HCT116 (cell line): ENCODE measurements at places on chromosomes 7 and 10.

- DNase-seq: no peak
Observed at GRCh38 chr7:44395067-44395466, 69.7 kb upstream of the CAMK2B start.

GRCh38 chr7:129122751-129123509, 21.6 kb upstream of the TSPAN33 start:
- DNase-seq: no peak

GRCh38 chr10:96772196-96772595, 51.9 kb upstream of the PIK3AP1 start:
- no peak for DNase-seq

DNA sequence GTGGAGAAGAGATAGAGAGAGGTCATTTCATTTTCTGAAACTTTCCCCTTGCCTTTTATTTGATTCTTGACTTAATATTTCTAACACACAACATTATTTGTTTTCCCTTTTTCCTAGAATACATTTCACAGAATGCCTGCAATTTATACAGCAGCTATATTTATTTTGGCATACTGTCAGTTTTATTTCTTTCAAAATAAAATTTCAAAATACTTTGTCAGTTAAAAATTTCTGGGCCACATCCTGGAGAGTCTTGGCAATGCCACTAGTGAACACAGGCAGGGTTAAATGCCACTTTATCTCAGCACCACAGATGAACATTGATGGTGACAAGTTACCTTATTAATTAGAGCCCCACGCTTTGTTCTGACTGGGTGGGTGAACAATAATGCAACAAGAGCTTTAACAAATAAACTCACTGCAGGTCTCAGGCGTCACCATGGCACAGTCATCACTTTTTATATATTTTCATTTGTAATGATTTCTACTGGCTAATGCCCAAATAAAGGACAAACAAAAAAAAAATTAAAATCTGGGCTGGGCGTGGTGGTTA, 494.0 kb downstream of the KIF20B start:
- DNase-seq: no peak

DNA sequence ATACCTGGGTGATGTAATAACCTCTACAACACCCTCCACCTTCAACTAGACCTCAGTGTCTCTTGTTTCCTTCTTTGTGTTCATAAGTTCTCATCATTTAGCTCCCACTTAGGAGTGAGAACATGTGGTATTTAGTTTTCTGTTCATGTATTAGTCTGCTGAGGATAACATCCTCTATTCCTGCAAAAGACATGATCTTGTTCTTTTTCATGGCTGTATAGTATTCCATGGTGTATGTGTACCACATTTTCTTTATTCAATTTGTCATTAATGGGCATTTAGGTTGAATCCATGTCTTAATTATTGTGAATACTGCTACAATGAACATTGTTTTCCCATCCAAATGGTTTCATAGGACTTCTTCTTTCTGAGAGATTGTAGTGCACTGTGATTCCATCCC, 135.7 kb downstream of the MBL2 start:
- DNase-seq: no peak

GRCh38 chr7:55129541-55130394, 111.0 kb downstream of the EGFR start:
- no peak for DNase-seq

- DNase-seq: peak; percentile 44
Observed at GRCh38 chr10:103491729-103492364, 1.7 kb upstream of the NEURL1 start.

GRCh38 chr10:58885146-58885545, 291.3 kb upstream of the PHYHIPL start:
- DNase-seq: no peak

DNA sequence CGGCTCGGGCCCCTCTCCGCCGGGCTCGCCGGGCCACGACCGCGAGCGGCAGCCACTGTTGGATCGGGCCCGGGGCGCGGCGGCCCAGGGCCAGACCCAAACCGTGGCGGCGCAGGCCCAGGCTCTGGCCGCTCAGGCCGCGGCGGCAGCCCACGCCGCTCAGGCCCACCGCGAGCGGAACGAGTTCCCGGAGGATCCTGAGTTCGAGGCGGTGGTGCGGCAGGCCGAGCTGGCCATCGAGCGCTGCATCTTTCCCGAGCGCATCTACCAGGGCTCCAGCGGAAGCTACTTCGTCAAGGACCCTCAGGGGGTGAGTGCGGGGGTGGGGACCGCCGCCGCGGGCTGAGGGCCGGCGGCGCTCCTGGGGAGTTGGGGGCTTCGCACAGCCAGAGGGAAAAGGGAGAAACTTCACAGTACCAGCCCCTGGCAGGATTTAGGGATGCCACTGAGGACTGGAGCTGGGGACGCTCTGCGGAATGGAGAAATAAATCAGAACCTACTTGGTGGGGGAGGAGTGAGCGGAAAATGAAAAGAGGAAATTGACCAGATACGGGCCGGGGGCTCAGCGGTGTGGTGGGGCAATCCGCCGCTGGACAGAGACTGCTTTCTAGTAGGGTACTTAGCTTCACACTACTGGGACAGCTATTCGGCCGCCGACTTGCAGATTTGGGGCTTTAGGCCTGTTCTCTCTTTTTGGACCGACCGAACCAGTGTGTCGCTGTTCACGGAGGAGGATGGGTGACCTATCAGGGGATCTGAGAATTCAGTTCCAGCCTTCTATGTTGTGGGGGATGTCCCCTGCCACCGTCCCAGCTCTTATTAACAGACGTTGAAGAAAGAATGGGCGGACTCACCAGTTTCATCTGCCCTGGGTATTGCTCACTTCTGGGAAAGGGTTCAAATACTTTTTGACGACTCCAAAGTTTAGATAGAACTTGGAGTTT, 669 bp downstream of the PI4K2A start:
- DNase-seq: no peak

DNA sequence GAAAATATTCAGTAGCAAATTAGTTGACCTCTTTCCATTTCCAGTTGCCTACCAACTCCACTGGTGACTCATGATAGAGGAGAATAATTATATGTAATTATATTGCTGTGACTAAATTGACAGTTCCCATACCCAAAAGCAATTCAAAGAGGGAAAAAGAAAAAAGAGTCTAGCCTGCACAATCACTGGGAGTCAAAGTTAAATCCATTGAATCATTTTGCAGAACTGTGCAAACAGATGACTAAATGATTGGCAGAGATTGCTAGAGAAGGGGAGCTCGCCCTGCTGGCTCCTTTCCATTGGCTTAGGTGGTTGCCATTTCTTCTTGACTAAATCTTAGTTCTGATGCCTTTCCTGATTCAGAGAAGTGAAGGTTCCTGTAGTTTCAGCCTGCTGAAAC, 1228.6 kb upstream of the SORCS1 start:
- no peak for DNase-seq

DNA sequence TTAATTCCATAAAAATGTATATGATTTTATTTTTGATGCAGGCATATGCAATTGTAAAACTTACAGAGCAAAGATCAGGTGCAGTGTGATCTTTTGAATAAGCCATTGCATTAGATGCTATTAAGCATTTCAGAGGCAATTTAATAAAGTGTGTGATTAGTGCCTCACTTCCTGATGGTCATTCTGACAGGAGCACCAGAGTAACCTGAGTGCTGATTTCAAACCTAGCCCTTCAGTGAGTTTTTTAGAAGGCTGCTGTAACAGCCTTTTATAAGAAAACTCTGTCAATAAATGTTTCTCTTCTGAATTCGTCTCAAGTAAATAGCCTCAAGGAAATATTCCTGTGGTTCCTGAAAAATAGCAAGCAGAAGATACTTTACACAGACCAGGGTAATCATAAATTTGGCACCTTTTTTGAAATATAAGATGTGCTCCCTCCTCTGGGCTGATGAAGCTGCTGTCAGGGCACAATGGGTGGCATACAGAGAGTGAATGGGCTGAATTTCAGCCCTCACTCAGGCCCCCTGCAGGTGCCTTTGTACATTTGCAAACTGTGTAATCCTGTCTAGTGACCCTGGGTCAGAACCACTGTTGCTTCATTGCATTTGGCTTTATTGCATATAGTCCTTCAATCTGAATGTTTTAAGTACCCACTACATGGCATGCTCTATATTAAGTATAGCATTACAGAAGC, 193.7 kb upstream of the CSTF2T start:
- peak; percentile 40 for DNase-seq

- DNase-seq: no peak
Observed at GRCh38 chr7:142762104-142762503, 8.7 kb upstream of the PRSS2 start.

DNA sequence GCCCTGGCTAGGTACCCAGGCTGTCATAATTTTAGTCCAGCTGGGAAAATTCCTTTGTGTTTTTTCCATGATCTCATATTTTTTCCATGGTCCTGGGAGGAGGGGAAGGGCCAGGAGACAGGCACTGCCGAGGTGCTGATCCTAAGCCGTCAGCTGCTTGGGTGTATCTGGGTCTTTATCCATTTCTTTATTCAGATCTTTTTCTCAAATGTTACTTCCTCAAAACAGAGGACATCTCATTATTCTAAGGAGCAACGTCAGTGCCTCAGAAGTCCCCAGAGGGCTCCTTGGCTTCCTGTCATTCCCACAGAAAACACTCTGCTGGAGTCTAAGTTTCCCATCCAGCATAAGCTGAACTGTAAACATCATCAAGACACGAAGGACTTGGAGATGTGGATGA, 2.8 kb upstream of the OR6V1 start:
- no peak for DNase-seq

GRCh38 chr7:46756256-46756655, 825.7 kb downstream of the TNS3 start:
- no peak for DNase-seq

- no peak for DNase-seq
Observed at GRCh38 chr10:132062116-132062515, 3.6 kb upstream of the JAKMIP3 start.

- no peak for DNase-seq
Observed at GRCh38 chr10:50044941-50045664, 22.7 kb upstream of the WASHC2A start.

- no peak for DNase-seq
Observed at GRCh38 chr7:116277070-116277469, 66.7 kb downstream of the TES start.

DNA sequence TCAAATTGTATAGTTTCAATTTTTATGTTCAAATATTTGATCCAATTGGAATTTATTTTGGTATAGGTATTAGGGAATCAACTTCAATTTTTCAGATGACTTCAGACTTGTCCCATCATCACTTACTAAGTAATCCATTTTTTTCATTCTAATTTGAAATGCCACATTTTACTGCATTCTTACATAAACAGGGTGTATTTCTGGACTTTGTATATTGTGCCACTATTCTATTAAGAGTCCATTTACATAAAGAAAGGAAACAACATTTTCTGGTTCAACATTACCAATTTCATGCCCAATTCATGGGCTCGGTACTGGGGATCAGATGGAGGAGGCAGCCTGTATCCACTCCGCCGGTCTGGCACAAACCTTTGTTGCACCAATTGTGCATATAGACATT, 15.8 kb downstream of the ECD start:
- DNase-seq: no peak

DNA sequence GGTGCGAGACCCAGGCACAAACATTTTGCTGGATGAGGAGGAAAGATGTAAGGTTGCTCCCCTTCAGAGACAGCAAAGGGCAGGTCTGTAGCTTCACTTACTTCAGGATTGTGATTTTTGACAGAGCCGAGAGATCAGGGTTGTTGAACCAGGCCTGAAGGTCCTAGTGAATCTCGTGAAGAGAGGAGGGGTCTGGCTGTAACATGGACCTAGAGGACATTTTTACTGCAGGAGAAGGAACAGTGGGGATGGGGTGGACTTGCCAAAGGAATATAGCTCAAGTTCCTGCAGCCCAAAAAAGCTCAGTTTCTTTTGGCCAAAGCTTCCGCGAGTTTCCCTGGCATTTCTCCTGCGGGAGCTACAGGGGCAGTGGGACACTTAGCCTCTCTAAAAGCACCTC, 976 bp upstream of the EGFR start:
- DNase-seq: no peak

DNA sequence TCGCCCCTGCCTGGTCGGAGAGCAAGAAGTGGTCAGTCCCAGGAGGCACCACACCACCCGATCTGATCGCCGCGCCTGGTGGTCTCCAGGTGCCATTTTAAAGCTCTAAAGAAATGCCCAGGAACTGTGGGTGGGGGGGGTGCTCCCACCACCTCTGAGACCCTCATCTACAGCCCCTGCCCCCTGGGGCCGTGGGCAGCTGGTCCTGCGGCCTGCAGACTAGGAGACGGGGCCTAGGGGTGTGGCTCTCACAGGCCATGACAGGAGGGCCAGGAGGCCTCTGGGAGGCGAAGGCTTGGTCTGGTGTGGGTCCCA, 55.8 kb upstream of the TNRC18 start:
- no peak for DNase-seq

GRCh38 chr7:139718859-139719258, 58.9 kb downstream of the HIPK2 start:
- no peak for DNase-seq

DNA sequence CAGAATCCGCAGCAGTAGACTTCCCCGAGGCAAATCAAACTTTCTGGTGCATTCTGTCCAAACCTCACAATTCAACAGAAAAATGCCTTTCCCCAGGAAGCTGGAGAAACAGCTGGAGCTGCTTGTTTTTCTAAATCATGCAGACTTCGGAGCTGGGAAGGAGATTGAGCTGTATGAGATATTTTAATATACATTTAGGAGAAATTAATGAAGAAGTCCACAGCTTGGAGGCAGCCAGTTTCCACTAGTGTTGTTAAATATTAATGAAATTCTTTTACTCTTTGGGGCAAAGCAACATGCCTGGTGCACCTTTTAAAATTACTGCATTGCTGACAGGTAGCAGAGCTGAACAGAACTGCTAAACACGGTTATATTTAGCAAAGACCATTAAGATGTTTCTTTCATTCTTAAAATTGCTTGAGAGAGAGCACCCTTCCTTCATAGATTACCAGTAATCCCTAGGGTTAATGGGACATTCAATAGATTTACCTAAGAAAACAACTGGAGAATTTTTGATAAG, 566.4 kb downstream of the SORCS3 start:
- no peak for DNase-seq

- peak; percentile 42 for DNase-seq
Observed at GRCh38 chr10:99370993-99371392, 41.8 kb downstream of the CNNM1 start.

DNA sequence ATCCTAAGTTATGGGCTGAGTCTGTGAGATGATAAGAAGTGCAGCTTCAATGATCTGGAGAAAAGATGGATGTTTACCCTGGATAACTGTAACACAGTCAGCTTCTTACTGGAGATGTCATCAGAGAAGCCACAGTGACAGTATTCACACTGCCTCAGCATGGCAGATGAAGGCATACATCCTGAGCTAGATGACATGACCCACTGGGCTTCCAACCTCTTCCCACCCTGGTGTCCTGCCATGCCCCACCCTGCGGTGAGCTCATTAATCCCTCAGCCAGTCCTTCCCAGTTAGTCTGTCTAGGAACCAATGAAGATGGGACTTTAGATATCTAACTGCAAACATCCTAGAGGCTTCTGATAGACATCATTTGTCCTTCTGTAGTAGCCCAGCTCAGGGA, 213.8 kb downstream of the TAX1BP1 start:
- DNase-seq: no peak
